ENCODE measurements at places on chromosomes 7 and 10.
A peak's percentile ranks its signal among the peaks of the same experiment; 100 is the strongest.

GRCh38 chr7:437329-438251 is 82.1 kb downstream of the PDGFA start:
- peak; percentile 17 for DNase-seq

GRCh38 chr7:17871815-17872533 is 68.3 kb downstream of the SNX13 start:
- DNase-seq: no peak

GRCh38 chr7:22269963-22270362 is 87.0 kb downstream of the RAPGEF5 start:
- DNase-seq: no peak

DNA sequence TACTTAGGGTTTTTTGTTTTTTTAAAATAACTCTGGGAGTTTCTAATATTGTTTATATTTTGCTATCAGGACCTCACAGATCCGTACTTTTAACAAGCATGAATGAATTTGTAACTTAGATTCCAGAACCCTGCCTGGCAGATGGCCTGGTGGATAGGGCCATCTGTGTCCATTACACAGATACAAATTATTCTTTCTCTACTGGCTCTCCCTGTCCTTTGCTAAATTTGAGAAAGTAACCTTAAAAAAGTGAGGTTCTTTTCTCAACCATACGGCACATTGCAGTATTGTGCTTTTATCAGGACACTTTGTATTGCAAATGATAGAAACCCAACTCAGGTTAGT is 26.6 kb downstream of the LCOR start:
- DNase-seq: no peak

GRCh38 chr7:4692055-4692454 is 10.0 kb downstream of the FOXK1 start:
- DNase-seq: no peak

DNA sequence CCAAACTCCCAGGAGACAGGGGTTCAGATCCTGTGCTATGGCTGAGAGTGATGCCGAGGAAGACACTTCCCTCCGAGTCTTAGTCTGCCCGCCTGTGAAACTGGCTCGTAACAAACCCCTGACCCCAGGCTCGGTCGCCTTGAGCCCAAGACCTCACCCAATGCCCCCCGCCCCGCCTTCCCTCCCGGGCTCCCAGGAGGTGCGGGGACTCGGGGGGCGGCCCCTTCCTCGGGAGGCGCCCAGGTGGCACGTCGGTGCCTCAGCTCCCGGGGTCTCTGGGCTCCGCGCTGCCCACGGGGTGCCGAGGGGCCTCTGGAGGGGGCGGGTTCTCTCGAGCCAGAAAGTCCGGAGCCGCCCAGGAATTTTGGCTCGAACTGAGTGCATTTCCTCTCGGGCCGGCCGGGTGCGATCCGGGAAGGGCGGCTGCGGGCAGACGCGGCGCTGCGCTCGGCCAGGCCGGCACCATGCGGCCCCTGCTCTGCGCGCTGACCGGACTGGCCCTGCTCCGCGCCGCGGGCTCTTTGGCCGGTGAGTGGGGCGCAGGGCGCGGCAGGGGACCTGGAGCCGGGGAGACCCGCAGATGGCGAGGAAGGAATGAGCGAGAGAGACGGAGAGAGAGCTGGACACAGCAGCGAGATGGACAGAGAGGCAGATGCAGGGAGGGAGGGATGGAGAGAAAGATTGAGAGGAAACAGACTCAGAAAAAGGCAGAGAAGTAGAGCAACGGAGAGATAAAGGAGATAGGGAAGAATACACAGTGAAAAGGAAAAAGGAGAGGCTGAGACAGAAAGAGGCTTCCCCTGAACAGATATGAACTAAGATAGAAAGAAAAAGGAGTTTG is at the start of gene PLAC9:
TSS of gene PLAC9 (plus strand) at position 432 of the 841 bp plus-strand sequence. CDS start at position 465, 33 bp downstream.
- DNase-seq: no peak

GRCh38 chr7:134941185-134941900 is 45.0 kb upstream of the AGBL3 start:
- DNase-seq: no peak

GRCh38 chr7:46811529-46811928 is 770.4 kb downstream of the TNS3 start:
- no peak for DNase-seq

- DNase-seq: no peak
Measured at GRCh38 chr10:13453896-13454295, 74.9 kb downstream of the BEND7 start.

DNA sequence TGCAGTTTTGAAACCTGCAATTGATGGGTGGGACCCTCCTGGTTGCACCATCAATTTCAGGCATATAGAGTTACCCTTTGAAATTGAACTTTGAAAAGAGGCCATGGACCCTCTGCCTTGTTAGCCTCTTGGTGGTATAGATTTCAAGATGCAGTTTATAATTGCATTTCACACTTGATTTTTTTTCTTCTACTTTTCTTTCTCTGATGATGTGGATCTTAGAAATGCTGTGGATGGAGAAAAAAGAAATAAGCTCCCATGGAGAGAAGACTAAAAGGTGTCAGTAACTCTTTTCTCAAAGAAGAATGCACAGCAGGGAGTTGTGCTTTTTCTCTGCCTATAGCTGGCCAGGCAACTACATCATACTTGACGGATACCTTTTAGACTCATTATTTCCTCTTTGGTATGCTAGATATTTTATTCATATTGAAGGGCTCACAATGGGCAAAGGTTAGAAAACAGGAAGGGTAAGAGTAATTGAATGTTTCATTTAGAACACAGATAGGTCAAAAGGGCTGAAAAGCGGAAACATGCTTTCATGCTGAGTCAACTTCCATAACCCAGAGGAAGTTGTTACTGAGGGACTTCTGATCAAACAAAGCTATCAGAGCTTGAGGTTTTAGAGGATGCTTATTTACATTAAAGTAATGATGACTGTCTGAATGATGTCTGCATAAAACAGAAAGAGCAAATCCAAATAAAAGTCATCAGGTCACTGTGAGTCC is 773.2 kb upstream of the LRRN3 start:
- no peak for DNase-seq

- no peak for DNase-seq
Measured at GRCh38 chr10:124227988-124228387, 134.6 kb upstream of the CHST15 start.

DNA sequence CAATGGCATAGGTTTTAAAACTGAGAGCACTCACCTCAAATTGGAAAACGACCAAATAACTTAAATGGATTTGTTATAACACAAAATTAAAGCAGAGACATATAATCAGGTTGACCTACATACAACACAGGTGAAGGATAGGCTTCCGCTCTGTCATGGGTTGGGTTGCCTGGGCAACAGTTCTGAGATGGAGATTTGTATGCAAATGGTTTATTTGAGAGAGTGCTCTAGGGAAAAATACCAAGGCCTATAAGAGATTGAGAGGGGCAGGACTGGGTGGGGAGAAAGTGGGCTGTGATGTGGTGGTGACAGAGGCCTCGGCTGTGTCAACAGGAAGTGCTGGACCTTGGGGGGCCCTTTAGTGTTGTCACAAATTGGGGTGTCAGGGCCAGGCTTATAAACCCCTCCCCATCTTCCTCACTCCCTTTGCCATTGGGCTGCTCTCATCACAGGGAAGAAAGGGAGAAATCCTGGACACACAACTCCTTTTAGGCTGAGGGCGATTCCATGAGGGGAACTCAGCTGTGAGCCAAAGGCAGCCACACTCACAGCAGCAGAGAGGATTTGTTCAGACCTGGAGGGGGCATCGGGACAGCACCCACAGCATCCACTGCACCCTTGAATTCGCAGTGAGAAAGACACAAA is 105.4 kb upstream of the LYZL1 start:
- no peak for DNase-seq

DNA sequence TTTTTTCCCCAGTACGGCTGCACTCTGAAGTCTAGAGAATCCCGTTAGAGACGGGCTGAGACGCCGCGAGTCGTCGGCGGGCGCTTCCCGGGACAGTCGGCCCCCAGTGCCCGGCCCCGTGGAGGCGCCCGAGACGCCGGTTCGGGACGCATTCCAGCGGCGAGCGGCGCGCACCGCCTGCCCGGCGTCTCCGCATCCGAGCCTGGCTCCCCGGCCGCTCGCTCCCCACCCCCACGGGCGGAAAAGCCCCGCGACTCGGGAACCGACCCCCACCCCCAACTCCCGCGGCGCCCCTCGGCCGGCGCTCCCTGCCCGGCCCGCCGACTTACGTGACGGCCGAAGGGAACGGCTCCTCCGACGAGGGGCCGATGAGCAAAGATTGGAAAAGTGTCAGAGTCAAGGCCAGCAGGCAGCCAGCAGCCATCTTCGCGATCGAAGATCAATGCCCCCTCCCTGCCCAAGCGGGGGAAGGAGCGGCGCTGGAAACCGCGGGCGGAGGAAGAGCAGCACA is 486 bp downstream of the CACNA2D1 start:
- DNase-seq: peak; percentile 66

- DNase-seq: no peak
Measured at GRCh38 chr10:13909516-13910258, 322.9 kb downstream of the PRPF18 start.

- DNase-seq: no peak
Measured at GRCh38 chr7:98651760-98652159, 34.7 kb downstream of the NPTX2 start.

GRCh38 chr7:37916673-37917660 is at the start of gene SFRP4:
Gene SFRP4, minus strand, starts transcription at chr7:37916817. Its CDS starts 280 bp downstream, at chr7:37916537.
- peak; percentile 21 for DNase-seq

- no peak for DNase-seq
Measured at GRCh38 chr10:16901106-16901505, 83.9 kb upstream of the RSU1 start.

DNA sequence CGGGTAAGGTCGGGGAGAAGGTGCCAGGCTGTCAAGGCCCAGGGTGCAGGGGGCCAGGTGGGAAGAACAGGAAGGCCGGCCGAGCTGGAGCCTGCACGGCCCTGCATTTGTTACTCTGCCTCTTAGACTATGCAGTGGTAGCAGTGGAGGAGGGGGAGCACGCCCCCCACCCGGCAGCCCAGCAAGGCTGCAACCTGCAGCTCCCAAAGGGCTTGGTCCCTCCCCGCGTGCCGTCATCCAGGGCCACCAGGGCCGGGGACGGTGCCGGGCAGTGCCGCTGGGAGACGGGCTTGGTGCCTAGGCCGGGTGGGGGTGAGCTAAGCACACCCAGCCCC is 7.0 kb upstream of the GPER1 start:
- DNase-seq: no peak

DNA sequence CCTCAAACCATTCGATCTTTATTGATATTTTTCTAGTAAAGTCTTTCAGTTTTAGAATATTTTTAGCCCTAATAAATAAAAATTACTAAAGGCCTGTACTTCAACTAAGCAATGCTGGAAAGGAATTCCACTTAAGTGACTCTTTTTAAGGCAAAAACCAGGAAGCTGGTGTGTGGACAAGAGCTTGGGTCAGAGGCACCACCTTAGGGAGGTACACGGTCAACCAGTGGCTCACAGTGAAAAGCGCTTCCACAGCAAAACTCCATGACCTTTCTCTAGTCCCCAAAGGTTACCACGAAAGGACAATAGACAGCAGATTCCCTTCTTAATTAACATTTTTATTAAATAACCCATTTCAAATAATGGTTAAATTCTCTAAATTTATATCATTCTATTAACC is 31.2 kb downstream of the ARL3 start:
- DNase-seq: no peak

- no peak for DNase-seq
Measured at GRCh38 chr7:84232646-84233045, 38.1 kb upstream of the SEMA3A start.

DNA sequence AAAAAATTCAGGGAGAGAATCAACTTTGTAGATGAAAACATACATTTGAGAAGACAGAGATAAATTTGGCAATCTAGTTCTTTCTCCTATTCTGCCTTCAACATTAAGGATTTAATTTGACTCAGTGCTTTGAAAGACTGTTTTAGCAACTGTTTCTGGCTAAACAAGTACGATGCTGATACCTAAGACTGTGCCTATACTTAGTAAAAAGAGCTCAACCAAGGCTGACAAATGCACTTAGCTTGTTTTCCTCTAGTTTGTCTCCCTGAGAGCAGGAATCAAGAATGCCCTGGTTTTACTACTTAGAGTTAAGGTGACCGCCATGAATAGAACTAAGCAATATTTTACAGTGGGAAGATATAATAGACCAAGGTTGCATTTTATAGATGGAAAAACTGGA is 49.5 kb downstream of the NRP1 start:
- no peak for DNase-seq

- DNase-seq: no peak
Measured at GRCh38 chr10:130810856-130811255, 500.7 kb downstream of the TCERG1L start.

- DNase-seq: no peak
Measured at GRCh38 chr10:76546411-76546810, 1091.2 kb downstream of the KCNMA1 start.

- DNase-seq: no peak
Measured at GRCh38 chr10:114009281-114009996, 34.2 kb upstream of the ADRB1 start.

GRCh38 chr10:68082872-68083271 is 7.8 kb upstream of the HERC4 start:
- DNase-seq: no peak

DNA sequence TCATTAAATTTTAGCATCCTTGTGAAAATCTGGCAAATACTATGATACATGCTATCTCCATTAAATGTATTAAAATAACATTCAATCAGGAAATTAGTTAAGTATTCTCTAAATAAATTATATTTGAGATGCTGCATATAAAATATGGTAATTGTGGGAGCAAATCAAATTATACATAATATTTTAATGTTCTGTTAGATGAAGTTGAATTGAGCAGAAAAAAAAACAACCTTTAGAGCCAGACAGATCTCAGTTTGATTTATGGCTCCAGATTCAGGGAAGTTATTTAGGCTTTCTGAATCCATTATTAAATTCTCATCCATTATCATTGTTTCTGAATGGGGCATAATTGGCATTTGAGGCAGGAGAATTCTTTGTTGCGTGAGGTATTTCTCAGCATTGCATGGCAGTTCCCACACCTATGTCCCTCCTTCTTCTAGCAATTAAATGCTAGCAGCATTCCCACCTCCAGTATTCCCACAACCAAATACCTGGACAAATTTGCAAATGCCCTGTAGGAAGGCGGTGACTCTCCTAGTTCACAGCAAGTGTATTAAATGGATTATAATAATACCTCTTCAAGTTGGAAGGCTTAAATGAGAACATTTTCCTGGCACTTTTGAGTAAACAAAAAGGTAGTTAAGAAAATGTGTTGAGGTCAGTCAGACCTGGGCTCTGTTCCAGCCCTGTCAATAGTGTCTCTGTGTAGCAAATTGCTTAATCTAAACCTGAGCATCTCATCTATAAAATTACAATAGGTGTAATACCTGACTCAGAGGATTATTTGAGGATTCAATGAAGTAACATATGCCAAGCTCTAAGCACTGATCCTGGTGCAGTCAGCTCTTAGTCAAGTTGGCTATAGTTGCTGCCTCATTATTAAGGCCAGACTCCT is 108.9 kb downstream of the RNLS start:
- no peak for DNase-seq

DNA sequence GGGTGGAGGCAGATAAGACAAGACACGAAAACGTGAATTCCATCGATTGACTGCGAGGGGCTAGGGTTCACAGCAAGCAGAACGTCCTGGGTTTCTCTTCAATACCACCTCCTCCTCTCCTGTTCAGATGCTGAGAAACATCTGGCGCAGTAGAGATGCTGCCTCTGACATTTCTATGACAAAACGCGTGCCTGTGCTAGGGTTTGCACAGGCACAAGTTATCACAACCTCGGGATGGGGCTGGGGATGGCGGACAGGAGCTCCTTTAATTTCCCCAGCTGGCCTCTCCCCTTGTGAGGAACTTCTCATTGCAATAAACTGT is 99.8 kb upstream of the SVIL start:
- no peak for DNase-seq

GRCh38 chr7:138500892-138501291 is 40.8 kb downstream of the TRIM24 start:
- no peak for DNase-seq
